ENCODE measurements at places on chromosomes 5 and 9. TPM values are rescaled to one million over a fixed set of nuclear protein-coding genes. Genes with fewer than 3 reads are reported as not detected.

DNA sequence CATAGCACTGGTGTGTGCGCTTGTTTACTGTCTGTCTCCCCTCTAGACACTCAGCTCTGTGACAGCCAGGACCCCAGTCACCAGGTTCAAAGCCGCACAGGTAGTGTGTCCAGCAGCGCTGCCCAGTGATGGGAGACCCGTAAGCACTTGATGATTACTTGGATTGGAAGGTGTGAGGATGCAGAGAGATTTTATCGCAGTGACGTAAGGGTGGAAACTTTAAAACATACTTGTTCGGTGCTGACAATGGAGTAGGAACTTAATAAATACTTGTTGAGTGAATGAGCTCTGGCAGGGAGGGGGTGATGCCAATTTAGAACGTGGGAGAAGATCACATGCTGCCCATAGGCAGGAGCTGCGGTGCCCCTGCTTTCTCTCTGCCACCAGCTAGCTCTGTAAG, 99.2 kb upstream of the PITX1 start:
- DNase-seq: no peak

DNA sequence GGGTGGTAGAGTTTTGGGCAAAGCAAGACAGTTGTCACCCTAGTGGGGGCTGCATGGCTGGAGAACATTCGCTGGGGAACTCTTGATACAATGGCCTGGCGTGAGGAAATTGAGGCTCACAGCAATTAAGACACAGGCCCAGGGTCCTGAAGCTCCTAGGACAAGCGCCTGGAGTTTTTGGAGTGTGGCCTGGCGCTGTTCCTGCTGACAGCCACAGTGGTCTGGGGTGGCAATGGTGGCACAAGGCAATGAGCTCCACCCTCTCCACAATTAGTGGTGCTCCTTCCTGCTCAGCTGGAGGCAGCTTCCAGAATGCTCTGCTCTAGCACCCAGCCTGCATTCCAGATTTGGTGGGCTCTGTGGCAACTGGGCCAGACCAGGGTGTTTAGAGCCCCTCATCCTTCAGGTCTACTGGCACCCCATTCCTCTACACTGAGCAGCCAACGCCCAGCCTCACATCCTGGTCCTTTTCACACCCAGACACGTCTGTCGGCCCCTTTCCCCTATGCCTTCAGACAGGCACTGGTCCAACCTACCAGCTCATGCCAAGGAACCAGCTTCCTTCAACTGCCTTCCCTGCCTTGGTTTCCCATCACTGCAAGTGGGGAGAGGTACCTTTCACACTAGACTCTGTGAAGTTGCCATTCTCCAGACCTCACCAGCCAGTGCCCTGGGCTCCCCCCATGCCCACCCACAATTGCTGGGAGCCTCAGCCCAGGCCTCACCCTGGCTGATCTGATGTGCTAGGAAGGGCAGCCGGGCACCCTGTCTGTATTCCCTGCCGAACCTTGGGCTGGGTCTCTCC, 138.1 kb upstream of the COL5A1 start:
- no peak for DNase-seq

Gene FAM153A
- 12.2 TPM for polyA plus RNA-seq

Gene IFNA13
- polyA plus RNA-seq: not detected

Gene SLC25A2
- polyA plus RNA-seq: not detected

DNA sequence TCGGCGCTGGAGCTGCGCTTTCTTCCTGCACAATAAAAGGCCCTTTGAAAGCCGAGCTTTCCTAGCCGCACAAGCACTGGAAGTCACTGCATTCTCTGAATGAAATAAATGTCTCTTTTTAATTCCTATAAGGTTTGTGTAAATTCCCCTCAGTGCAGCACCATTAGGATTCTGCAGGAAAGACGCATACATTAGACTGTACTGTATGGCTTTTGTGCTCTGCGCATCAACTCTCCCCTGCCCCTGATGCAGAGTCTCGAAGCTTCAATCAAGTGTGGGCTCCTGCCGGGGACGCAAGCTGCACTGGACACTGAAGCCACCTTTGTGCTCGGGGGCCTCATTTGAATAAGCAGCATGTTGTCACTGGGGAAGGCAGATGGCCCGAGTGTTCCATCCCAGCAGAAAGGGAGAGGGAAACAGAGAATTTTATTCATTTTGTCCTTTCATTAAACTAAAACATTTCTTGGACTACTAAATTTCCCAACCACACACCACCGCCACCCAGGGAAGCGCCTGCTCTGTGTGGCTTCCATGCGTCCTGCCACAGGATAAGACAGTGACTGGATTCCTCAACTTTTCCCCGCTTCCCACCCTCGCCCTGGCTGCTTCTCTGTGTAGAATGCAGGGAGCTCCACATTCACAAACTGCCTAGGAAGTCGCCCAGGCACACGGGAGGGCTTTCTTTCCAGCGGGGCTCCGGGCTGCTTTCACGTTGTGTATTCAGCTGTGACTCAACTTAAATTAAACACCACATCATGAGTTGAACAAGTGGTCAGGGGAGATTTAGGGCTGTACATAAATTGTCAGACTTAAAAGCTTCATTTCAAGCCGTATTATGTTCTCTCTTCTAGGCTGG, 635.4 kb downstream of the IRX1 start:
- no peak for DNase-seq

Gene FAM221B
- 0.66 TPM for polyA plus RNA-seq

Gene HSPA4
- polyA plus RNA-seq: 75.1 TPM

DNA sequence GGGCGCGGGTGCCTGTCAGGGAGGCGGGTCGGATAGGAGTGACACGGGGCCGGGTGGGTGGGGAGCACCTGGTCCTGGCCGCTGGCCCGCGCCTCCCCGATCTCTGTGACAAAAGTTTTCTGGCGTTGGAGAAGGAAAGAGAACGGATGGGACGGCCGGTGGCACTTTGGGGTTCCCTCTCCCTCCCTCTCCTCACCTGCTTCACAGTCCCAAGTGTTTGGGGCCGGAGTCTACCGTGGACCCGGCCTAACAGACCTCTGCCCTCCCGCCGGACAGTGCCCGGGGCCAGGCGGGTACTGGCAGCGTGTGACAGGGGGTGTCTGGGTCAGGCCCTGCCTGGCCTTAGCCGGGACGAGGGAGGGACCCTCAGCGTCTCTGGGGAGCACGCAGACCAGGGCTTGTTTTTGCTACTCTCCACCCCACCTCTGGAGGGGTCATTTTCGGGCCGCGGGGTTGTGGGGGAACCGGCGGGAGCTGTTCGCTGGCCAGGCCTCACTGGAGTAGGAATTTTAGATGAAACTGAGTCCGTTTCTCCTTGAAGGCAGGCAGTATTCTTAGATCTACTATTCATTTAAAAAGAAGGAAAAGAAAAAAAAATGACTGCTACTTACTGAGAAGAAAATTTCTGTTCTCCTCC, 1.7 kb downstream of the PRDM6 start:
- DNase-seq: no peak

All from cardiac muscle cell (in vitro differentiated cells and primary cell).